ENCODE measurements at places on chromosomes 3 and 15.

- no peak for DNase-seq
These were observed 7.2 kb upstream of the VPS8 start for GRCh38 chr3:184804801-184805200.

GRCh38 chr3:73623346-73623745 lies 1.4 kb downstream of the PDZRN3 start:
- no peak for DNase-seq

GRCh38 chr15:77001966-77002365 lies 7.0 kb downstream of the PSTPIP1 start:
- DNase-seq: no peak

- DNase-seq: no peak
These were observed 118.0 kb upstream of the RAD18 start for GRCh38 chr3:9081184-9081818.

DNA sequence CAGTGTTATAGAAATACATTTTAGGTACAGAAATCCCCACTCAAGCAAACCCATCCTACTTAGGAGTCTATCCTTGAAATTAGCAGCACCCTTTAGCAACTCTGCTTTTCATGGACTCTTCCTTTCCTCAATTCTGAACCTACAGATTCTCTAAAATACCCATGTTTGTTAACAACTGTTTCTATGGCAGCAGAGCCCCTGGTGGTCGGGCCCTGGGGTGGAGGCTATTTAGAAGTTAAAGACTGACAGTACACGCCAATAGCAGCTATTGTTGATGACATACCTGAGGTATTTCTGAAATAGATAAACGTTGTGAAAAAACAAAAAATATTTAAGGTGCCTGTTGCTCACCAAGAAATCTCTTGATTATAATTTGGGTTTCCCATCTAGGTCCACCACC lies 23.4 kb upstream of the NRG4 start:
- DNase-seq: no peak

GRCh38 chr3:150411976-150412375 lies 3.9 kb downstream of the TSC22D2 start:
- no peak for DNase-seq

DNA sequence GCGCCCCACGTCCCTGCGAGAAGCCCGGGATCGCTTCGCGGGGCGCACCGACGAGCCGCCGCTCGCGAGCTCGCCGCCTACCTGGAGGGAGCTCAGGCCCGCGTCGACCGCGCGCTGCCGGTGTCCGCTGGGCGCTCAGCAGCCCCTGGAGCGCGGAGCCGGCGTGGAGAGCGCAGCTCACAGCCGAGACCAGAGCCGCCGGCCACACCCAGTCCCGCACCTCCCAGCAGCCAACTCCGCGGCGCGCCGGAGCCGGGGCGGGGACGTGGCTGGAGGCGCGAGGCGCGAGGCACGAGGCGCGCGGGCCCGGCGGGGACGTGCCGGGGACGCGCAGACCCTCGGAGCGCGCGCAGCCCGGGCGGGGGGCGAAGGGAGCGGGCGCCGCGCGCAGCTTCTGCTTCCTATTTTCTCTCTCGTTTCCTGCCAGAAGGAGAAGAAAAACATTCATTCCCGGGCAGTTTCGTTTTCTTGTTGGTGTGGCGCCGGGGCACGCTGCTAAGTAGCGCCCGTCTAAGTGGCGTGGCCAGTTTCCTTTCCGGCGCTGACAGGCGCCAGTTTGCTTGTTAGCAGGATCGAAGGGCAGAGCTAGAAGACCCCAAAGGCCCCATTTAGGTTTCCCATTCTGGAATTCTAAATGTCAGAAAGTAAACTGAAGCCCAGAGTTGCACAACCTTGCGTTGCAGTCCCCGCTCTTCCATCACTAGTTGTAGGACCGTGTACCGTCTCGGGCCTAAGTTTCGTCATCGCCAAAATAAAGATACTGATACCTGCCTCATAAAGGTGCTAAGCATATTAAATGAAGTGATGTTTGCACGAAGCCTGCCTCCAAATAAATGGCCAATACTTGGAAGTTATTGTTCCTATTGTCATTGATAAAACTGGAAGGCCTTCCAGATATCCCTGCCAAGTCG lies at the start of gene GNB4:
TSS of gene GNB4 (minus strand) at position 206 of the 911 bp plus-strand sequence. CDS start 25,270 bp downstream, outside the sequence.
- DNase-seq: peak; percentile 92

- DNase-seq: no peak
These were observed 6.5 kb downstream of the NT5DC2 start for GRCh38 chr3:52527039-52527731.

DNA sequence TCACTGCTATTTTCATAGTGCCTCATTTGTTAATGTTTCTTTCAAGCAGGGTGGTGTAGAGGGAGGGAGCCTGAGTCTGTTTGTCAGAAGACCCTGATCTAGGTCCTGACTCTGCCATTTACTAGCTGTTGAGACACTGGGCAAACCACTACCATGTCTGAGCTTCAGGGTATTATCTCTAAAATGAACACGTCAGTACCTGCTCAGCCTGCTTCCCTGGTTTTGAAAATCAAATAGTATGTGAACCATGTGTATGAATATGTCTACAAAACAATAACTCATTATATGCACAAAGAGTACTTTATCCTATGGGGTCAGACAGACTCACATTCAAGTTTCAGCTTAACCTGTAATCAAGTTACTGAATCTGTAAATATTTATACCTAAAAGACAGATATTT lies 25.1 kb downstream of the SYNPR start:
- DNase-seq: no peak

GRCh38 chr15:98954411-98954810 lies 53.2 kb downstream of the PGPEP1L start:
- DNase-seq: peak; percentile 5

GRCh38 chr15:99369196-99369595 lies 117.9 kb downstream of the LRRC28 start:
- no peak for DNase-seq

DNA sequence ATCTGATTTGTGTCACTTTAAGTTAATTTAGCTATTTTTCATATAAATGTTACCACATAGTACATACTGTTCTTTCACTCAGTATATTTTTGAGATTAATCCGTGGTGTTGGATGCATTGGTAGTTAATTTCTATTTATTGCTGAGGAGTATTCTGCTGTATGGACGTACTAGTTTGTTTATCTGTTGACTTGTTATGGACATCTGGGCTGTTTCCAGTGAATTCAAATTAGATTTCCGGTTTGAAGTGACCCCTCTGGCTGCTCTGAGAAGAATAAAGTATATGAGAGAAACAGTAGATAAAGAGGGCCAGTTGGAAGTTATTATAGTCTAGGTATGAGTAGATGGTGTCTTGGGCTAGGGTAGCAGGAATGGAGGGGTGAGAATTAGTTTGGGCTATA lies 15.6 kb downstream of the KAT2B start:
- no peak for DNase-seq
